Brain pericyte (primary cell): ENCODE measurements at places on chromosomes 5 and 9.

DNA sequence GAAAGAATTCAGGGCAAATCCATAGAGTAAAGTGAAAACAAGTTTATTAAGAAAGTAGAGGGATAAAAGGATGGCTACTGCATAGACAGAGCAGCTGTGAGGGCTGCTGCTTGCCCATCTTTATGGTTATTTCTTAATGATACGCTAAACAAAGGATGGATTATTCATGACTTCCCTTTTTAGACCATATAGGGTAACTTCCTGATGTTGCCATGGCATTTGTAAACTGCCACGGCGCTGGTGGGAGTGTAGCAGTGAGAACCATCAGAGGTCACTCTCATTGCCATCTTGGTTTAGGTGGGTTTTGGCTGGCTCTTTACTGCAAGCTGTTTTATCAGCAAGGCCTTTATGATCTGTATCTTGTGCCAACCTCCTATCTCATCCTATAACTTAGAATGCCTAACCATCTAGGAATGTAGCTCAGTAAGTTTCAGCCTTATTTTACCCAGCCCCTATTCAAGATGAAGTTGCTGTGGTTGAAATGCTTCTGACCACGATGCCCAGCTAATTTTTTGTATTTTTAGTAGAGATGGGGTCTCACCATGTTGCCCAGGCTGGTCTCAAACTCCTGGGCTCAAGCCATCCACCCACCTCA lies 42.1 kb downstream of the RFK start:
- DNase-seq, result no peak

DNA sequence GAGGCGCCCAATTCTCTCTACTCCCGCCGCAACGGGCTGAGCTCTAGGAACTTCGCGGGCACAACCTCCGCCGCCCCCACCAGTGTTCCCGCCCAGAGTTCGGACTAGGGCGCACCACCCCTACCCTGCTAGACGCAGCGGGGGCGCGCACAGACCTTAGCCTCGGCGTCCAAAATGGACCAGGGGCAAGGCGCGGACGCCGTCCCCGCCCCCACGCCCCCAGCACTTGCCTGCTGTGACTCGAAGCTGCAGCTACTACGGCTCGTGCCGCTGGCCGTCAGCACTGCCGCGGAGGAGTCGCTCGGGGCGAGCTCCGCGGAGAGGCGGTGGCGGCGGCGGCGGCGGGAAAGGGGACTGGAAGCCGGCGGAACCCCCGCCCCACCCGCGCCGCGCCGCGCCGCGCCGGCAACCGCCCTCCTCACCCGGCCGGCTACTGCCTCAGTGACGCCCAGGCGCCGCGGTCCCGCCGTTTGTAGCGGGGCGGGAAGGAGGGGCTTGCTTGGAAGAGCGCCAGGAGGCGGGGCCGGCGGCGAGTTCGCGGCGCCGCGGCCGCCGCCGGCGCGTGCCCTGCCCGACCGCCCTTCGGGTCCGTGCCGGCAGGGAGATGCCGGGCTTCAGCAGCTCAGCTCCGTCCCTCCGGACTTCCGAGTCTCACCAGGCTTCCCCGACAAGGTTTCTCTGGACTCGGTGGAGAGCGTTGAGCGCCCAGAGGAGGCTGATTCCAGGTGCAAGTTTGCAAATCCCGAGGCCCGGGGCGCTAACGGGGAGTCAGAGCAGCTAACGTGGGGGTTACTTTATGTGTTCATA lies 4.5 kb downstream of the ELAVL2 start:
- DNase-seq, result no peak

- DNase-seq, result no peak
Measured at GRCh38 chr5:51302343-51302742, 80.9 kb upstream of the ISL1 start.

DNA sequence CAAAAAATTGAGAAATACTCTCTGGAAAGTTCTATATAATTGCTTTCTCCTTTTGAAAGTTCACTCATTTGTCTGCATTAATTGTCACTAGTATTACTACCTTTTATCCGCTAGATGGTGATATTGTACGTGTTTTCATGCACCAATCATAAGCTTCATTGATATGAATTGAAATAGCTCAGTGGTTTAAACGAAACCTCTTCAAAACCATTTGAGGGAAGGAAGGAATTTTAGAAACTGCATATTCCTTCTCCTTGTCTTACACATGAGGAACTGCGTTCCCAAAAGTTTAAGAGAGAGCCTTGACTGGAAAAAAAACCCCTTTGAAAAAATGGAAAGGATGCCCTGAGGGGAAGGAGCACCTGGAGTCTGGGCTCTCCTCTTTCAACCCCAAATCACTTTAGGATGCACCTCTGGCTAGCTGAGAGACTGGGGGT lies 98.6 kb downstream of the YTHDC2 start:
- no peak for DNase-seq

DNA sequence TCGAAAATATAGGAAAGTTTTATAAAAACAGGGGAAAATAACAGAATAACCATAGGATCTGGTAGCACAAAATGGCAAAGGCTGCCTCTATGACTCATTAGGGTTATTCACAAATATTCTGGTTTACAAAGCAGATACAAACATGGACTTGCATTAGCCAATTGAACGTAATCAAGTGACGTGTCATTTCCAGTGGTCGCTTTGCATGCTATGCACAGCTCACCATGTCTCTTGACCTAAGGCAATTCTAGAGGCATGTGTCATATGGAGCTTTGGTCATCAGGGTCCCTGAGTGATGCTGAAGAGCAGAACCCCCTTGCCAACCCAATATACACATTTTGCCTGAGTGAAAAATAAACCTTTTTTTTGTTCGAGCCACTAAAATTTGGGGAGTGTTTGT lies 158.8 kb downstream of the TMEM161B start:
- DNase-seq, result no peak

DNA sequence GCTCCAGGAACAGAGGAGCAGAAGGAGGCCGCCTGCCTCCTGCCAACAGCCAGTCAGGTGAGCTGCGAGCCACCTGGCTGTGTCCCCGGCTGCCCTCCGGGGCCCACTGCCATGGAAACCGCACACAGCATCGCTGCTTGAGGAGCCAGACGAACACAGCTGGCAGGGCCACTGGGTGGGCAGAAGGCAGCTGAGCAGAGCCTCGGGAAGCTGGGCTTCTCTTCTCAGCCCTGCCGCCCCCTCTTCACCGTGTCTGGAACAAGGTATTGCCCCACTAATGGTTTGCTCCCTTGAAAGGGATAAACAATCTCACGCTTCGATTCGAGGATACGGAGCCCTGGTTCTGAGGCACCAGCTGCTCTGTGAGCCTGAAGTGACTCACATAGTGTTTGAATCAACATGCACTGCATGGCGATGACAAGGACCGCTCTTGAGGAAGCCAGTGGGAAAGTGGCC lies 63.7 kb upstream of the RUFY1 start:
- no peak for DNase-seq

- DNase-seq, result no peak
Measured at GRCh38 chr5:79878721-79879336, 112.2 kb downstream of the MTX3 start.

GRCh38 chr5:150141544-150142184 lies 14.0 kb downstream of the PDGFRB start:
- no peak for DNase-seq

DNA sequence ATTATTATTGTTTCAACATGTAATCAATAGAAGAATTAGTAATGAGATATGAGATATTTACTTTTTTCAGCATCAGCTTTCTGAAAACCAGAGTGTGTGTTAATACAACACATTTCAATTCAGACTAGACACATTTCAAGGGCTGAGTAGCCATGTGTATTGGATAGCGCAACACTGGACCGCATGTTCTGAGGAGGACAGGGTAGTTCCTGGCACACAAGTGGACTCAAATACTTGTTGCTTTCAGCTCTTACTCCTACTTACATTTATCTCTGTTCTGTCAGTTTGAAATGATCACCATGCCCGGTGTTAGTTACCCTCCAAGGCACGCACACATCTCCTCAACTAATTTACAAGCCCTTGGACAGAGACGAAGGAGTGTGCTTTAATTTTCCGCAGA lies 126.6 kb downstream of the SLC24A2 start:
- DNase-seq, result no peak

DNA sequence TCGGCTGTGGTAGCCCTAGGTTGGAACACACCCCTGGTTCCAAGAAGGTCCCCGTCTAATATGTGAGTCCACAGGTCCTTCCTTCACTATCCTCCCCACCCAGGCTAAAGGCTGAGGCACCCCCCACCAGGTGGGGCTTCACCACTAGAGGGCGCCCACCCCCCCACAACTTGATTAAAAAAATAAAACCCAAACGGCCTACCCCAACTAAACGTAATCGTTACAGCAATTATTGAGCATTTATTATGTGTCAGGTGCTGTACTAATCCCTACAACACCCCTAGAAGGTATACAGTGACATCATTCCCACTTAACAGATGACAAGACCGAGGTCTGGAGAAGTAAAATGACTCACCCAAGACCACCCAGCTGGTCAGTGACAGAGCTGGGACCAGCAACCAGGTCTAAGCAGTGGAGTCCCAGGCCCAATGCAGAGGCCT lies 65.0 kb downstream of the FGF18 start:
- DNase-seq, result no peak

GRCh38 chr5:141512390-141512910 lies 23.6 kb downstream of the PCDHGC5 start:
- DNase-seq, result no peak

DNA sequence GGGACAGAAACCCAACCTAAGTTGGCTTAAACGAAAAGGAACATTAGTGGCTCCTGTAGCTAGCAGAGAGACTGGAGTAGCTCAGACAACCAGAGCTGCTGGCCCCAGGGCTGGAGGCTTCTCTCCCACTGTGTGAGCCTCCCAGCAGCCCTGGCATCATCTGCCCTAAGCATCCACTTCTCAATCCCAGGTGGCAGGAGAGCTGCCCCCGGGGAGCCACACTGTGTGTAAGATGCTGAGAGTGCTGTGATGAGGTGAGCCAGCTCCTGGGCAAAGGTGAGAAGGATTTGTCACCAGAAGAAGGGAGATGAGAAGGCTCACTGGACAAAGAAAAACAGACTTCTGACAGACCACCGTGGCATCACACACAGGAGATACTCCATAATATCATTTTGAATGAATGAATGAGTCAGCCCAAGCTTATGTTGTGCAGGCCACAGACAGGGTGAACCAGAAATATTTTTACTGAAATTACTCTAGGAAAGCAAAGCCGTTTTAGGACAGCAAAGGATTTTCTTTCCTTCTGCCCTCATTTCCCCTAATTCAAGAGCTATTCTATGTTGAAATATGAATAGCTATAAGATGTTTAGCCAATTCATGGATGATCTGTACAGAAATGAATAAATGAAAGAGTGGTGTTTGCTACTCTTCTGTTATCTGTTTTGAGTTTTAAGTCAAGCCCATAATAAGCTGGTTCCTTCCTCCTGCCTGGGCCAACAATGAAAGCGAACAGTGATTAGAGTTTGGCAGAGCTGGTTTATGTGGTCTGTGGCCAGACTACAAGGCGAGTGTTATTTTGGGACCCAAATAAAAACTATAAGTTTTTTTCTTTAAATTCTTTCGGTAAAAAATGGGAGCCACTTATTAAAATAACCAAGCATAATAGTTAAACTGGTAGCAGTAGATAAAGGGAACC lies 57.4 kb upstream of the ECM2 start:
- DNase-seq, result no peak

- DNase-seq, result no peak
Measured at GRCh38 chr9:16864649-16865434, 5.6 kb downstream of the BNC2 start.

DNA sequence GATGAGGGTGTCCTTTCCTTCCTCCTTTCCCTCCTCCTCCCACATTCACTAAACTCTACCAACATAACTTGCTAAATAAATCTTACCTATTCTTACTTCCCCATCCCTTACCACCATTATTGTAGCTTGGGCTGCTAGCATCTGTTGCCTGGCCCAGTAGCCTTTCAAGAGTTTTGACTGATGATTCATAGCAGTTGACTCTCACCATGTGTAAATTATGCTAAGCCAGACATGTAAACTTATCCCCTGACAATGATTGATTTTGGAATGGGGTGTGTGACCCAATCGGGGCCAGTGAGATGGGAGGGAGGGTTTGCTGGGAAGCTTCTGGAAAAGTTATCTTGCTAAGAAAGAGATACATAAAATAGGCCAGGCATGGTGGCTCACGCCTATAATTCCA lies 161.8 kb upstream of the SPRY4 start:
- no peak for DNase-seq

- no peak for DNase-seq
Measured at GRCh38 chr5:32508806-32509805, 64.6 kb upstream of the ZFR start.

DNA sequence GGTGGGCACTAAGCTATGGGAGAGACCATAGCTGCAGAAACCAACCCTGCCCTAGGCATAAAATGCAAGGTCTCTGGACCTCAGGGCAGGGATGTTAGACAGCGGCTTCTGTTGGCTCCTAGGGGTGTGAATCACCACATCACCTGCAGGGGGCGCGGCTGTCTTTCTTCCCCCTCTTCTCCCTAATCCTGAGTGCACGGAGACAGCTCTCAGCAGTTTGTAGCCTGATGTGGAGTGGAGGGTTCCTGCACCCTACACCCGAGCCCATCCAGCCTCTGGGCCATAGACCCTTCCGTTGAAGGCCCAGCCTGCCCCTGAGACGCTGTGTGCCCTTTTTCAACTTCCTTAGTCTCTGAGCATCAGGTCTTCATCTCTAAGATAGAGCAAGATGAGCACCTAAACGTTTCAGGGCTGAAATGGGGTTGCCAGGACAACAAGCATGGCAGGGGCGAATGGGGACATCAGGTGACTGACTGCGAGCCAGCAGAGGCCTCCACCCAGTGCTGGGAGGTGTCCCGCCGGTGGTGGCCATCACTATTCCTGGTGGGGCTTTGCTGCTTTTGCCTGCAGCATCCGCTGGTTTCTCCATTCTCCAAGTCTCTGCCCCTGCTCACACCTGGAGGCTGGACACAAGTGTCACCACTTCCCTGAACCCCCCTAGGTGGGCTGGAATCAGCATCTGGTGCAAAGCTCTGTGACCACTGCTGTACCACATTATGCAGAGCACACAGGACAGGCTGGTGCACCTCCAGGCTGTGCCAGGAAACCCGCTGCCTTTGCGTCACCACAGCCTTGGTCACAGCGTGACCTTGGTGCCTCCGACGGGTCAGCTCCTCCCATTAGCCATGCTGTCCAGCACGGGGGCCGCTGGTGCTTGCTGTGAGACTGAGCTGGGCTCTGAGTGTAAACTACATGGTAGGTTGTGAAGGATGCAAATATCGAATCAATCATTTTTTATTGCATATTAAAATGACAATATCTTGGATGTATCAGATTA lies 2.5 kb upstream of the SEC16A start:
- no peak for DNase-seq

DNA sequence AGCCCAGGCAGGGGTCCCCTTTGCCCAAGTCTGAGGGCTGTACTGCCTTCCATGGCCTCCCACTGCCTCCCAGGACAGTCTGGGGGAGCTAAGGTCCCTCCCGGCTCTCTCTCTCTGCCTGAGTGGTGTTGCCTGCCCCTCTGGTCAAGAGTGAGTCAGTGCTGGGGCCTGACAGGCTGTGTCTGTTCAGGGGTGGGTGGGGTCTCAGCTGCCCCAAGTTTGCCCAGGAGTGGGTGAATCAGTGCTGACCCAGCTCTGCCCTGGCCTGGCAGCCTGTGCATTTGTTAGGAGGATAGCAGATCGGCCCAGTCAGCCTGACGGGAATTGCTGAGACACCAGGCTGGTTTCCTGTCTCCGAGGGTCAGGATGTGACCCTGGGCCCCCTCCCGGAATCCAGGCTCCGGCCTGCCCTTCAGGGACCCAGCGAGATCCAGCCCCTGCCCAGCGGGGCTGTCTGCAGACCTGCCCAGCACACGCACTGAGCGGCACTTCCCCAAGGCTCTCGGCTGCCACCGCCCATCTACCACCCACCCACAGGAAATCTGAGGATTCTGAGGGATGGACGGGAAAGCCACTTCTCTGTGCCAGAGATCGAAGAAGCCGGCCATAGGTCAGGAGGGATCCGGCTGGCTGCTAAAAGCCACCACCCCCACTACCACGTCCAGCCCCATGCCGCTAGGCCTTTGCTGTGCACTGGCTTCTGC lies 15.9 kb downstream of the ENG start:
- DNase-seq, result peak; percentile 78

GRCh38 chr9:96859461-96860198 lies 5.3 kb upstream of the ZNF782 start:
- peak; percentile 5 for DNase-seq
